ENCODE measurements at places on chromosomes 5 and 9.

- DNase-seq = peak; percentile 7
These were observed 521.3 kb downstream of the EFNA5 start for GRCh38 chr5:107149243-107150005.

DNA sequence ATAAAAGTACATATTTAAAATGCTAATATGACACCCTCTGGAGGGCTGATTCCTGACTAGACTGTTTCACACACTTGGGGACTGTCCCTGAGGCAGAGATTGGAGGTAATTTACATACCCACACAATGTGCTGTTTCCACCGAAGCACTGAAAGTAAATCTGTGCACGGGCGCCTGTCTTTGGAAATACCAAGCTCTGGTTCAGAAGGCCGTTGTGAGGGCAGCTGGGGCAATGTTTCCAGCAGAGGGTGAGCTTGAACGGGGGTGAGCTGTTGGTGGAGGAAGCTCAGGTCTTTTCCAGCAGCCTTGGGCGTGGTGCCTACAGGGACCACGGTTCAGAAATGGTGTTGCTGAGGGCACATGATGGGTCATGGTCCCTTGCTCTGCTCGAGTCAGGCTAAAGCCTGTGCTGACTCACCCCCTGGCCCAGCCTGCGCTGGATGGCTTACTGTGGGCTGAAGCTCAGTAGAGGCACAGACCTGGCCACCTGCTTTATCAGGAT lies 25.8 kb upstream of the HMCN2 start:
- peak; percentile 86 for DNase-seq

- DNase-seq = no peak
These were observed 39.1 kb upstream of the SARDH start for GRCh38 chr9:133777068-133777791.

DNA sequence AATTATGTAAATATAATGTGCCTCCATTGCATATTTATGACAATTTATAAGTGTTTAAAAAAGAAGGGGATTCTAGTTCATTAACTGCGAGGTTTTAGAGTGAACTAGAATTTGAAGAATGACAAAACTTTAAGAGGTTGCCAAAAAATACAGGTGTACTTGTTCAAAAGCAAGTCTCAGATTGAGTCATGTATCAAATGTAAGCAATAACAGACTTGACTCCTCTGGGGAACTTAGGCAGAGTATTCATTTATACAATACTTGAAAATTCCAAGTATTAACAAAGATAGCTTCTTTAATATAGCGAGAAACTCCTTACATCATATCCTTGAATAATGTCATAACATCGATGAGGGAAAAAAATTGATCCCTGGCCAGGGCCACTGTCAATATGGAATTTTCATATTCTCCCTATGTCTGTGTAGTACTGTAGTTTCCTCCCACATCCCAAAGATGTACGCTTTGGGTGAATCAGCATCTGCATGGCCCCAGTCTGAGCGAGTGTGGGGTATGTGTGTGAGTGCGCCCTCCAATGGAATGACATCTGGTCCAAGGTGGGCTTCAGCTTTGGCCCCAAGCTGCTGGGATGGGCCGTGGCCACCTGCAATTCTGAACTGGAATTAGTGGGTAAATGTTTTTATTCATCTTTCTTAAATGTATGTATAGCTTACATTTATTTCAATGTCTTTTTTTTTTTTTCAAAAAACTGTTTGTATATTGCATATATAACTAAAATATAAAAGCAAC lies 70.1 kb downstream of the RIC1 start:
- DNase-seq = peak; percentile 44

- no peak for DNase-seq
These were observed 13.9 kb upstream of the DDX41 start for GRCh38 chr5:177530638-177531037.

DNA sequence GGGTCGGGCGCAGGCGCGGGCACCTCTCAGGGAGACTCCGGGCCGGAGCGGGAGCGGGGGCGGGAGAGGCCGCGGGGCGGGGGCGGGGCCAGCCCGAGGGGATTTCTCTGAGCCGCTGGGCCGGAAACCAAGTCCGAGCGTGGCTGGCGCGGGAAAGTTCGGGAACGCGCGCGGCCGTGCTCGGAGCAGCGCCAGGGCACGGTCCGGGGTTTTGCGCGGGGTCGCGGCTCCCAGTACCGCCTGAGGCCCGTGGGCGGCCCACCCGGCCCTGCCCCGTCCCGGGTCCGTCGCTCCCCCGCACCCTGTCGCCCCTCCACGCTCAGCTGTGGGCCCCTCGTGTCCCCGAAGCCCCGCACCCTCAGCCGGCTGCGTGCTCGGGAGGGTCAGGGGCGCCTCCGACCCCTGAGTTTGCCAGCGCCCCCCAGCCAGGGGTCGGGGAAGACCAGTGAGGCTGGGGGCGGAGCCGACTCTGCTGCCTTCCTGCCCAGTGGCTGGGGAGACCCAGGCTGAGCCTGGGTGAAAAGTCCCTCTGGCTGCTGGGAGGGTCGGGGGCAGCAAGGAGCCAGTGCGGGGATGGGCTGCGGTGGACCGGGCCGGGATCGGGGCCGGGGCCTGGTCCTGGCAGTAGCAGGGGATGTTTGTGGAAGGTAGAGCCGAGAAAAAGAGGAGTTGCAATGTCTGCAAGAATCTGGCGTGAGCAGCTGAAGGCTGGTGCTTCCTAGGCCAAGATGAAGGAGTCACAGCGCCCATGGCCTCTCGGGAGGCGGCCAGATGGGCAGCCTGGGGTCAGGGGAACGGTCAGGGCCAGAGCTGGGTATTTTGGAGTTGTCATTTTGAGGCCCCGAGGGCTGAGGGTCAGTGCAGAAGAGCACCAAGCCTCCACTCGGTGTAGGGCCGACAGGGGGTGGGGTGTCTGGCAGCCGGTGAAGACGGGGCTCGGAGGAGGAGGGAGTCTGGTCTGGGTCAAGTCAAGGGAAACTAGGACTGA lies 588 bp downstream of the TRAF2 start:
- no peak for DNase-seq

GRCh38 chr9:85331626-85332025 lies 410.1 kb downstream of the AGTPBP1 start:
- no peak for DNase-seq

DNA sequence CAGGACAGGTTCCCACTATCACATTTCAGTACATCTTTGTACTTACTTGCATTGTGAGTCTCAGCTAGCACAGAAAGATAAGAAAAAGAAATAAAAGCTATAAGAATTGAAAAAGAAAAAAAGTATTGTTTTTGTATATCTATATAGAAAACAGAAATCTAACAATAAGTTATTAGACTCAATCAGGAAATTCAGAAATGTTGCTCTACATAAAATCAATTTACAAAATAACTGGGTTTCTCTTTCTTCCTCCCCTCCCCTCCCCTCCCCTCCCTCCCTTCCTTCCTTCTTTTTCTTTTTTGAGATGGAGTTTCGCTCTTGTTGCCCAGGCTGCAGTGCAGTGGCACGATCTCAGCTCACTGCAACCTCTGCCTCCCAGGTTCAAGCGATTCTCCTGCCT lies 7.2 kb upstream of the CACNA1B start:
- DNase-seq = no peak

DNA sequence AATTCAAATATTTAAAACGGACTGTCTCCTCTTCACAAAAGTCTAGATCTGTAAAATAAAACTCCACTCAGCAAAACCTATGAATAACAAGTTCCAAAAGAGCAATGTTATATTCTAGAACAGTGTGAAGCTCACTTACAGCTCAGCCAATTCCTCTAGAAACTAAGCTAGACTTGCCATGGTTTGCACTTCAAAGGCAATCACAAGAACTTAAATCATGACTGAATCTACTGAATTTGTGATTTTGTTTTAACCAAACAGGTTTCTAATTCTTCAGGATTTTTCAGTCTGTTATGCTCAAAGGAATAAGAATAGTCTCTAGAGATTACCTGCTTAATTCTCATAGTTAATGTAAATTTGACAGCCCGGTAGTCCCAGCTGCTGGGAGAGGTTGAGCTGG lies 1.4 kb upstream of the PKD2L2 start:
- DNase-seq = no peak

DNA sequence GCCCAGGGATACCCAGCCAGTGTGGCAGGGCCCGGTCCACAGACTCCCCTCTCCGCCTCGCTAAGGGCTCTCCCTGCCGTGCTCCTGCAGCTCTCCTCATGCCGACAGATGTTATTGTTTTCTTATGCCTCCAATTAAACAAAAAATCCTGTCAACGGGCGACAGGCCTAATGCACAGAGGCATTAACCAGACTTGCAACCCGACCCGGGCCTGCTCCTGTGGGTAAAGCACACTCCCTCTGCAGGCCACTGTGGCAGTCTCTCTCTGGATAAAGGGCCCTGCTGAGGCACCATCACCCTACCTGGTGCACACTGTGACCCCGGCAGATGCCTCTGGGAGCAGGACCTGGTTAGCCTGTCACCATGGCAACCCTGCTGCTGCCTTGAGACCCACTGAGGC lies 27.5 kb upstream of the HAND1 start:
- no peak for DNase-seq

DNA sequence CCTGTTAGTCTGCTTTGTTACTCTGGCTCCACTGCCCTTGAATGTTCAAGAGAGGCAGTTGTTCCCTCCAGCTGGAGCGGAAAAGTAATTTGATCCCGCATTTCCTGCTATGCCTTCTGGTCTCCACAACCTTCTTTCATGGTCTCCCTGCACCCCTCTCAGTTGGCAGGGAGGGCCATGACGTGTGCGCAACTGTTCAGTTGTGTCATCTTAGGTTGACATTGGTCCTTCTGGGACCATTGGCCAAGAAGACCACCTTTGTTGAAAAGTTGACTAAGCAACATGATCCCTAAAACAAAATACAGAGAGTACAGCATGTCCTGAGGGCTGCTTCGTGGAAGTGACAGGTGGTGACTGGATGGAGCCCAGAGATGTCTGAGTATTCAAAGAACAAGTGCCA lies 192.5 kb upstream of the TUT7 start:
- no peak for DNase-seq

All from renal cortical epithelial cell (primary cell).